ENCODE measurements at places on chromosomes 1 and 21.
A peak's percentile ranks its signal among the peaks of the same experiment; 100 is the strongest.

DNA sequence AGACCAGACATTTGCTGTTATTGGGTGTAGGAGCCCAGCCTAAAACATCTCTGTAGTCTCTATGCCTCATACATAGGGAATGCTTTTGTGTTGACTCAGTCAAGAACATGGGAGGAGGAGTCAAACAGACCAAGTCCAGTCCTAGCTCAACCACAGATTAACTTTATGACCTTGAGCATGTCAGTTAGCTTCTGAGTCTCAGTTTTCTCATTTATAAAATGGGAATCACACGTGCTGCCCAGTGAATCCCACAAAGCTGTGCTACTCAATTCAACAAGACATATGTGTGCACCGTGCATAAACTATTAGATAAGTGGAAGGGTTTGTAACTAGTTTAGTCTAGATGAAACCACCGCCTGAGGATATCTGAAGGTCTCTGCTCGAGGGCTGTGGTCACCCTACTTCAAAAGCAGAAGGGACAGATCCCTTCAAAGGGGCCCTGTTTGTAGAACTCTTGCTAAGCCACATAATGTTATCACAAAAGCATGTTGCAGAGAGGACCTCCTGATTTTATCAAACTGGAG, 109.5 kb upstream of the NFIA start:
- no peak for DNase-seq

DNA sequence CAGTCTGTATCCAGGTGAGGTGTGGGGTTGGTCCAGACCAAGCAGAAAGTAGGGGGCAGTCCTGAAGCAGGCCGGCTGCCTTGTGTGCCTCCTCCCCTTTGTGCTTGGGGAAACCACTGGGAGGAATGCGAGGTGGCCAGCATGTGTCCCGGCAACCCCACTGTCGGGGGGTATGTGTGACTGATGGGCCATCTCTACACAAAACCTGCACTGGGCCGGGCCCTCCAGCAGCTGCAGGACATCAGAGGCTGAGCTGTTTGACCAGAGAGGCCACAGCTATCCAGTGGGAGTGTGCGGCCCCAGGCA, 33.3 kb downstream of the TMEM51 start:
- no peak for DNase-seq

GRCh38 chr21:45151445-45152160, 77.2 kb downstream of the ADARB1 start:
- no peak for DNase-seq

GRCh38 chr1:113749402-113749801, 9.9 kb downstream of the PHTF1 start:
- DNase-seq: no peak

DNA sequence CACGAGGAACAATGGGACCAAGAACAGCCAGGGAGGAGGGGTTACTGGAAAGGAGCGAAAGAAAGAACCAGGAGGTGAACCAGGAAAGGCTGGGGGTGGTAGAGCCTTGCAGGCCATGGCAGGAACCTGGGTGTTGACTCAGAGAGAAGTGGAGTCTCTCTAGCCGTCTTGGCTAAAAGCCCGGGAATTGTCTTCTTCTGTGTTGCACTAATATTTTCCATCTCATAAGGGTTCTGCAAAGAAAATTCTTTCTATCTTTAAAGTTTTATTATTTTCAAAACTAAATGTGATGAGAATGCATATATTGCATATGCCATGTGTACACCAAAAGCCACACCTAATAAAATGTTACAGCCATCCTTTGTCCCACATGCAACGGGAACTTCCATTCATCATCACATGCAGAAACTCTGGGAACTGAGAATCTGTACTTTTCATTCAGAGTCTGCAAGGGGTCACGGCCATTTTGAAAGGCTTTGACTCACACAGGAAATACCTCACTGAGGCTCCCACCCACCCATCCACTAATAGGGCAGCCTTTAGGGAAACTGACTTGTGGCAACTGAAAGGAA, 38.0 kb downstream of the ERG start:
- DNase-seq: no peak

GRCh38 chr21:35057428-35057827, 8.3 kb upstream of the RUNX1 start:
- no peak for DNase-seq

GRCh38 chr1:49544615-49545014, 479.1 kb downstream of the AGBL4 start:
- no peak for DNase-seq

DNA sequence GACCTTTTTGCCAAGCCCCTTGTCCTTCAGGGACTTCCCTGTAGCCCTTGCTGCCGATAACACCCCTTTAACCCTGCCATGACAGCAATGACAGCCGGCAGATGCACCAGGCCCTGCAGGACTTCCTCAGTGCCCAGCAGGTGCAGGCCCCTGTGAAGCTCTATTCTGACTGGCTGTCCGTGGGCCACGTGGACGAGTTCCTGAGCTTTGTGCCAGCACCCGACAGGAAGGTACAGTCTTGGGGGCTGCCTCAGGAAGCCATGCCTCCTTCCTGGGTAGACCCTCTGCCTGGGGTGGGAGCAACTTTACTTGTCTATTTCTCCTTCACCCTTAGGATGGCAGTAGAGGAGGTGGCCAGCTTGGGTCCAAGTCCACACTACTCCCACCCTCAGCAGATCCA, 16.1 kb upstream of the PADI6 start:
- DNase-seq: no peak

GRCh38 chr1:19477284-19478249, 7.8 kb downstream of the CAPZB start:
- no peak for DNase-seq

DNA sequence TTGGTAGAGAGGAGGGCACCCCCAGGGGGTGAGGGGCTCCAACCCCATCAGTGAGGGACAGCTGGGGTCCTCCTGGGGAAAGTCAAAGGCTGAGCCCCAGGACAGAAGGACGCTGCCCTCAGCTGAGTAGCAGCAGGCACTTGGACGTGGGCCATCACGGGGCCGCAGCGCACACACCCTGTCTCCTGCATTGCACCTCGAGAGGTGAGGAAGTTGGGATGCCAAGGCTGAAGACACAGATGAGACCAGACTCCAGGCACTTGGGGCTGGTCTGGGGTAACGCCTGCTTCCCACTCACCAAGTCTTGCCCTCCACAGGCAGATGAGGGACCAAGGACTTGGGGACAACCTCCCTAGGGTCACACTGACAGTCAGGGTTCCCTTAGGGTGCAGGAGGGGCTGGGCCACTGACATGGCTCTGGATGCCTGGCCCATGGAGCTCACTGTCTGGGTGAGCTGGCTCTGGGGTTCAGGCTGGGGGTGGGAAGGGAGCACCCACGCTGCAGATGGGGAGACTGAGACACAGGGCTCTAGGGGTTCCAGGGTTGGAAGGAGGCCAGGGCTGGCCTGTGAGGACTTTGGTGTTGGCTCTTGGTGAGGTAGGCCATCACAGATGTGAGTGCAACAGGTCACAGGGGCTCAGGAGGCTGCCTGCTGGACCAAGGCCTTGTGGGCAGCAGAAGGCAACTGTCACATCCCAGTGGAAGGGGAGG, 16.6 kb upstream of the ZNF678 start:
- DNase-seq: no peak

DNA sequence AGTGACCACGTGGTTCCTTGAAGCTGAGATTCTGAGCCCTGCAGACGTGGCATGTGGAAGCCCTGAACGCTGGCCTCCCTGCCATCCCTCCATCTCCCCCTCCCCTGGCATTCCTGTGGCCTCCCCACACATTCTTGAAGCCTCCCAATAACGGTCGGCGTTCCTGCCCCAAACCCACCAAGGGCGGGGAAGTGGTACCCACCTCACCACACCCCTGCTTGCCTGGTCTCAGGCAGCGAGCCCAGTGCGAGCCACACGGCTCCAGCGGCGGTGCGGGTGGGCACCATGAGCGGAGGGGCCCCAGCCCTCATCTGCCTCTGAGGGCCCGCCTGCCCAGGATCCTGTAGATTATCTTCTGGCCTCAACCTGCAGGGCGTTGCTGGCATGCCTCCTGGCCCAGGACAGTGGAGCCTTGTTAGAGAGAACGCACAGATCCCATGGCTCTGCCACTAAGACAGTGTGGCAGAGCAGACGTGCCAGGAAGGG, 20.6 kb upstream of the PRELP start:
- DNase-seq: no peak

DNA sequence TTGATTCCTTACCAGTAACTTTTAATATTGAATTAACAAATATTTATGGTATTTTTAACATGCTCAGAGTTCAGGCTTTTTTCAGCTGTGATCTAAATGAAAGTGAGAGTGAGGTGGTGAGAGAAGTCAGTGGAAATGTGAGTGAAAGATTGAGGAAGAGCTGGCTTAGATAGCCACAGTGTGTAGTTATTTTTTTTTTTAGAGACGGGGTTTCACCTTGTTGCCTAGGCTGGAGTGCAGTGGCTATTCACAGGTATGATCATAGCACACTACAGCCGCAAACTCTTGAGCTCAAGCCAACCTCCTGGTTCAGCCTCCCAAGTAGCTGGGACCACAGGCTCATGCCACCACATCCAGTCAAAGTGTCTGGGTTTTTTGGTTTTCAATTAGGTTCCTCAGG, 10.9 kb downstream of the RNF11 start:
- no peak for DNase-seq

- peak; percentile 23 for DNase-seq
Observed at GRCh38 chr21:18987520-18988026, 584.0 kb upstream of the TMPRSS15 start.

GRCh38 chr1:7403265-7404045, 367.6 kb upstream of the VAMP3 start:
- no peak for DNase-seq

DNA sequence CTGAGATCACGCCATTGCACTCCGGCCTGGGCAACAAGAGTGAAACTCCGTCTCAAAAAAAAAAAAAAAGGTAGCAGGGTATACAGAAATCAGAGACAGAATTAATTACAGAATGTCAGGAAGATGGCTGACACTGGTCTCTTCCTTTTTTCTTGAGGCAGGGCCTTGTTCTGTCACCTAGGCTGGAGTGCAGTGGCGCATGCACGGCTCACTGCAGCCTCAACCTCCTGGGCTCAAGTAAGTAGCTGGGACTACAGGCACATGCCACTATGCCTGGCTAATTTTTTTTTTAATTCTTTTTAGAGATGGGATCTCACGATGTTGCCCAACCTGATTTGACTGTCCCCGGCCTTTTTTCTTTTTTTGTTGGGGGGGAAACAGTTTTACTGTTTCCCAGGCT, 16.4 kb downstream of the RNU5D-1 start:
- no peak for DNase-seq

DNA sequence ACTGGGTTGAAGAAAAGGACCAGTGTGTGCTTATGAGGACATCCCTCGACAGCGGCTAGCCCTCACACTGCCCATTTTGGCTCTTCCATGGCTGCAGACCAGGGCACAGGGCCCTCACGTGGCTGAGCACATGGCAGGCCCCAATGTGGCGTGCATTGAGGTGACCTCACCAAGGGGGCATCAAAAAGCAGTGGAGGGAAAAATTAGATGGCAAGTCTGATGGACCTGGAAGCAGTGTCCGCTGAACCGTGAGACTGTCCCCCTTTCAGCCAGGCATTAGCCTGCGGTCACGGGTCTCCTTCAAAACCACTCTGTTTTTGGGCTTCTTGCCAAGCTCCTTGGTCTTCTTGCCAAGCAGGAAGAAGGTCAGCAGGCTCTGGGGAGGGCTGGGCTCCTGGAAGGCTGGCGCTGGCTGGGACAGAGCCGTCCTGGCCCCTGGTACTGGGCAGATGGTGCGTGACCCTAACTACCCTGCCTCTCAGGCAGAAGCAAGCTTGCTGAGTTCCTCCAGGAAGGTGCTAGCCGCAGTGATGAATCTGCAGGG, 30.8 kb downstream of the TRIM67 start:
- peak; percentile 80 for DNase-seq

- no peak for DNase-seq
Observed at GRCh38 chr1:190738317-190738716, 260.7 kb upstream of the BRINP3 start.

DNA sequence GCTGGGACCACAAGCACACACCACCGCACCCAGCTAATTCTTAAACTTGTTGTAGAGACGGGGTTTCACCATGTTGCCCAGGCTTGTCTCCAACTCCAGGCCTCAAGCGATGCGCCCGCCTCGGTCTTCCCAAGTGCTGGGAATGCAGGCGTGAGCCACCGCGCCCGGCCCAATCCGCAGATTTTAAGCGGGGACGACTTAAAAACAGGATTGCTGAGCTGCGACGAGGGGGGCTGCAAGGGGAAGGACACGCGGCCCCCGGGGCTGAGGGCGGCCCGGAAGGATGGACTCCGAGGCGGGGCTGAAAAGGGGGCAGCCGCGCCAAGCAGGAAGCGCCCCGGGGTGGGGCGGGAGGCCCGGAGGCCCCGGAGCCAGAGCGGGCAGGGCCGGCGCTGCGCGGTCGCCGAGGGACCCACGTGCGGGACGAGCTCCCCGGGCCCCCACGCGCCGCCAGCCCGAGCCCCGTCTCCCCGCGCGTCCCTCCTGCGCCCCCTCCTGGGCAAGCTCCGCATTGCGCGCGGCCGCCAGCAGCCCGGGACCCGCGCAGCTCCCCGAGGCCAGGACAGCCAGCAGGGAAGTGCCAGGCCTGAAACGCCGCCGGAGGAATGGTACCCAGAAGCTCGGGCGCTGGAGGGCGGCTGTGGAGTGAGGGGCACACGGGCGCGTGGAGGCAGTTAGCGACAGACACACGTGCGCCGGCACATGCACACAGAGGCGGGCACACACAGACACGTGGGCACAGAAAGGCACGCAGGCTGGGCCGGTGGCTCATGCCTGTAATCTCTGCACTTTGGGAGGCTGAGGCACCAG, 5.5 kb upstream of the PRKCZ start:
- DNase-seq: no peak

DNA sequence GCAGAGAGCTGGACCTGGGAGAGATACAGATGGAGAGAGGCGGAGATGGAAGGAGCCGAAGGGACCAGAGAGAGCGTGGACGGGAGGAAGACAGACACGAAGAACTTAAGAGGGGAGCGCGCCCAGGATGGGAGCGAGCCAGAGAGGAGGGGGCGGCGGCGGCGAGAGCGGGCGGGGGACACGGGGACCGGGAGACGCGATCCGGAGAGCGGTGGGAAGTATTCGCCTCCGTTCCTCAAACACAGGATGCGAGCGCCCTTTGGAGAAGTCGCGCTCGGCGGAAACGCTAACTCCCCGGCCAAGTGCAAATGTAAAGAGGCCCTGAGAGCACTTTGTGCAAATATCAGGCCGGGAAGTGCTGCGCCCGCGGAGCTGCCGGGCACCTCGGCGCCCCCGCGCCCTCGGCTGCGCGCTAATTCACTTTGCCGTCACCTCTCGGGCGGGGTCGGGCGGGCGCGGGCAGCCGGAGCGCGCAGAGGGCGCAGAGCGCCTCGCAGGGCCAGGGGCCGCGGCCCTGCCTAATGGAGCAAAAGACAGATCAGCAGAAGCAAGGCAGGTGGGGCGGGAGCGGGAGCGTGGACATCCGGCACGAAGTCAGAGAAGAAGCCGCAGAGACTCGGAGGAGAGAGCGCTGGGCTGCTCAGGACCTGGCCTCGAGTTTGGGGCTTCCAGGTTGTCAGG, 281.2 kb downstream of the RRAGC start:
- DNase-seq: no peak

DNA sequence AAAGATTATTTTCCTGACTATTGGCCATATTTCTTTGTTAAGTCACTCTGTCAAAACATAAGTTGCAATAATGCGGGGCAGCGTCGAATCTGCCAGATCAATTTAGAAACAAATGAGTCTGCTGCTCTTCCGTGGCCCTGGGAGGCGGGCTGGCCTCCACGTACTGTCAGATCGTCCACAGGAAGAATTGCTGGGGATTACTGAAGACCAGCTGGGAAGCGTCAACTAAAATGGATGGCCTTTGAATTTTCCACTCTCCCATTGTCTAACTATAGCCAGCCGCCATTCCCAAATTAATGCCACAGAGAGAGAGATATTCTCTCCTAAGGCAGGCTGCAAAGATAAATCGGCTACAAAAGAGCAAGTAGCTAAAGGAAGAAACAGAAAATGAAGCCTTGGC, 560.2 kb downstream of the SMYD3 start:
- no peak for DNase-seq
